ENCODE measurements at places on chromosomes 11 and 22.

DNA sequence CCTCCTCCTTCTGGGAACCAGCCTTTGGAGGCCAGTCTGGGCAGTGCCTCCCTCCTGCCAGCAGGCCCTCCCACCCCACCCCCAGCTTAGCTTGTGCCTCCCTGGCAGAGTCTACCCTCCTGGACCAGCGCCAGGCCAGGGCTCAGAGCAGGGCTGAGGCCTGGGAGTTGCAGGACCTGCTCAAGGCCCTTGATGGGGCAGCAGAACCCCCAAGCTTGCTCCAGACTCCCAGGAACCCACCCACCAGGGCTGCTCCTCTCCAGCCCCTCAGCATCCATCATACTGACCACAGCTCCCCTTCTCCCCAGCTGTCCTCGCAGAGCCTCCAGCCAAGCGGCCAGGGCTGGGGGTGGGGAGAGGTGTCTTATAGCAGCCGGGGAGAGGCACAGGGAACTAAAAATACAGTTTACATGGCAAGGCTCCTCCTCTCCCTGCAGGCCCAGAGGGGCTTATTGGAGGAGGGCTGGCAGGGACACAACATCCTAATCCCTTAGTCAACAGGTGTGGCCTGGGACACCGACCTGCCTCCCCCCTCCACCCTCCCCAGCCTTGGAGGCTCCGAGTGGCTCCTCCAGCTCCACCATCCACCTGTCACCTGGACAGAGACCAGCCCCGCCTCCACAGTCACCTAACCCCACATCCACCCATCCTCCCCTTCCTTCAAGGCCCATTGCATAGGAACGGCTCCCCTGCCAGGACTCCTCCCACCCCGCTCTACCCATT, 5.2 kb upstream of the MB start:
- DNase-seq, result no peak

DNA sequence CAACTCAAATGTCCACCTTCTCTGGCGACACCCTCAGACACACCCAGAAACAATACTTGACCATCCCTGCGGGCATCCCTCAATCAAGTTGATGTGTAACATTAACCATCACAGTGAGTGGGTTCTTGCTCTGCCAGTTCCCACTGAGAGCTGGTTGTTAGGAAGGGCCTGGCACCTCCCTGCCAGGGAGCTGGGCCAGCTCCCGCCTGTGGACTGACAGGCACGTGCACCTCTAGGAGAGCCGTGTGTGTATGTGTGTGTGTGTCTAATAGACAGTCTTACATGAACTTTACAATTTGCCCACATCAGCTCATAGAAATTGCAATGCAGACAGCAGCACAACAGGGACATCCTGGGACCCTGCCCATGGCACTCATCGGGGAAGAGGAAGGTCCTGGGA, 298.7 kb downstream of the SHANK2 start:
- no peak for DNase-seq

GRCh38 chr11:75193711-75194110, 42.8 kb downstream of the SLCO2B1 start:
- DNase-seq, result no peak

DNA sequence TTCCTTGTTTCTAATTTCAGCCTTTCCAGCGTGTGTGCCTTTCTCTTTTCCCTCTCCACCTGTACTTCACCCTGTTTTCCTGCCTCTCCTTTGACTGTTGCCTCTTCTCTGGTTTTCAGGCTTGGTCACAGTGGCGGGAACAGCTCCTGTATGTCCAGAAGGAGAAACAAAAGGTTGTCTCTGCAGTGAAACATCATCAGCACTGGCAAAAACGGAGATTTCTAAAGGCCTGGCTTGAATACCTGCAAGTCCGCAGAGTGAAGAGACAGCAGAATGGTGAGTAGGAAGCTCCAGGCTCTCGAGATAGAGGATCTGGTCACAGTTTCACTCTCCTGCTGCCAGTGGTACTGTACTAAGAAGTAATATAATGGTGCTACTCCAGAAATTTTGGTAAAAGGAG, 76.6 kb downstream of the SFI1 start:
- no peak for DNase-seq

DNA sequence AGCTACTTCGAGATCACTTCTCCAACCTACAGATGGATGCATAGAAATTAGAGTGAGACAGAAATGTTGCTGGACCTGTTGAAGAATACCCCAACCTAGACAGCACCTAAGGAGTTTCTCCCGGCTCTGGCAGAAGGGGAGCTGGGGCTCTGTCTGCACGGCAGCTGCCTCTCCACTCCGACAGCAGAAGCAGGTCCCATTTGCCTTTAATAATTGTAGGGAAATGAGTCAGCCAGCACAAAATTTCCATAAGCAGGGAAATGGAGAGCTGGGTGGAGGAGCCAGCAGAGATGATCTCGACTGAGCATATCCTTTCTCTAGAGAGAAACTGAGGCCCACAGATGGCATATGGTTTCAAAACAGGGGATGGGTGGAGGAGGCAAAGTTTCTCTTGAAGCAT, 80.1 kb downstream of the EFCAB6 start:
- DNase-seq, result no peak

- peak; percentile 48 for DNase-seq
Measured at GRCh38 chr11:128341280-128342248, 245.8 kb downstream of the ETS1 start.

- DNase-seq, result no peak
Measured at GRCh38 chr22:50299785-50300619, 7.4 kb downstream of the PLXNB2 start.

GRCh38 chr11:118016104-118016503, 29.9 kb downstream of the IL10RA start:
- DNase-seq, result no peak

- no peak for DNase-seq
Measured at GRCh38 chr11:35897019-35897418, 46.8 kb upstream of the LDLRAD3 start.

DNA sequence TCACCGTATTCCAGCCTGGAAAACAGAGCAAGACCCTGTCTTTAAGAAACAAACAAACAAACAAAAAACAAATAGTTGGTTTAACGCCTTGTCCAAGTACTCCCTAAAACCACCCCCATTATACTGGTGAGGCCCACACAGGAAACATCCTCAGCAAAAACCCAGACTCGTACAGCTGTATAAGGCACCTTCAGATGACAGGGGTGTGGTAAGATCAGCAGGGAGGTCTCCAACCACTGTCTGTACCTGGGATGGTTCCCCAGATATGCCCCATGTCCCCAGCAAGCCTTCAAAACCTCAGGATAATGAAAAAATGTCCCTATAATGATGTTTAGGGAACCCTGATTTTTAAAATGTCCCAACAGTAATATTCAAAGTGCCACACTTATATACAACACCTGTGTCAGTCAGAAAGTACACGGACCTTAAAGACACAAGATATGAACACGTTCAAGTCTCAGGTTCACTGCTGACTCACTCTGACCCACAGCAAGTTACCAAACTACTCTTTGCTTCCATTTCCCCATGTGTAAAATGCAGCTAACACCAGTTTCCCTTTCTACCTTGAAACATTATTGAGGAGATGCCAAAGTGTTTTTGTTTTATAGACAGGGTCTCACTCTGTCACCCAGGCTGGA, 9.3 kb downstream of the SF3A1 start:
- DNase-seq, result no peak

DNA sequence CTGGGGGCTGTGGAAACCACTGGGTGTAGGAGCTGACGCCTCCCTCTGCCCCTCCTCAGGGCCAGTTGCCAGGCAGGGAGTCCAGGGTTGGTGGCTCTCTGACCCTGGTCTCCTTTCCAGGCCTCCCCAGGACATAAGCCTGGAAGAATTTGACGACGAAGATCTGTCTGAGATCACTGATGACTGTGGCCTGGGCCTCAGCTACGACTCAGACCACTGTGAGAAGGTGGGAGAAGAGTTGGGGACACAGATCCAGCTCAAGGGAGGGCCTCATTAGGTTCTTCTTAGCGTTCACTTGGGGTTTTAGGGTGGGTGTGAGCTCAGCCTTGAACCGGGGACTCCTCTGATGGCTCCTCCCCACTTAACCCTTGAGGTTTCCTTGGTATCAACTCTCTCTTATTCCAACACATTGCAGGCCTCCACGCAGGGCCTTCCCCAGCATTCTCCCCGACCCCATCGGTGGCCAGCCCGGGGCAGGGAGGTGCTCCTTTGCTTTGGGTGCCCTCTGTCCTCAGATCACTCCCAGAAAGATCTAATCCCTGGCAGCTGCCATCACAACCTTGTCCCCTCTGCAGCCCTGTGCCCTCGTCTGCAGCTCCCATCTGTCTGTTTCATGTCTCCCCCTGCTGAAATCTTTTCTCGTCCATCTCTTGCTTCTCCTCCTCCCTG, 1.2 kb downstream of the MAPK8IP2 start:
- no peak for DNase-seq

GRCh38 chr22:28429711-28430110, 249.9 kb downstream of the TTC28 start:
- no peak for DNase-seq

DNA sequence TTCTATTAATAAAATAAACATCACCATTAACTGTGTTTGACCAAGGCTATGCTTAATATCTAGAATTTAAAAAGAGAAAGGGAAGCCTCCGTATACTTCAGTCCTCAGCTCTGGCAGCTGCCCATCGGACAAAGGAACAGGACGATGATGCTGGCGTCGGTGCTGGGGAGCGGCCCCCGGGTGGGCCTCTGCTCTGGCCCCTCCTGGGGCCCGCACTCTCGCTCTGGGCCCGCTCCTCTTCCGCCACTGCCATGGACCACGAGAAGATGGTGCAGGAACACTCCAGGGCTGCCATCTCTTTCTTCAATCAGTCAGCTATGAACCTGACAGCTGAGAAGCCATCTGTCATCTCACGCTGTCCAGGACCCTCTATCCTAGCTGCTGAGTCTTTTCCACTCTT, 25.3 kb downstream of the PDHX start:
- DNase-seq, result no peak

DNA sequence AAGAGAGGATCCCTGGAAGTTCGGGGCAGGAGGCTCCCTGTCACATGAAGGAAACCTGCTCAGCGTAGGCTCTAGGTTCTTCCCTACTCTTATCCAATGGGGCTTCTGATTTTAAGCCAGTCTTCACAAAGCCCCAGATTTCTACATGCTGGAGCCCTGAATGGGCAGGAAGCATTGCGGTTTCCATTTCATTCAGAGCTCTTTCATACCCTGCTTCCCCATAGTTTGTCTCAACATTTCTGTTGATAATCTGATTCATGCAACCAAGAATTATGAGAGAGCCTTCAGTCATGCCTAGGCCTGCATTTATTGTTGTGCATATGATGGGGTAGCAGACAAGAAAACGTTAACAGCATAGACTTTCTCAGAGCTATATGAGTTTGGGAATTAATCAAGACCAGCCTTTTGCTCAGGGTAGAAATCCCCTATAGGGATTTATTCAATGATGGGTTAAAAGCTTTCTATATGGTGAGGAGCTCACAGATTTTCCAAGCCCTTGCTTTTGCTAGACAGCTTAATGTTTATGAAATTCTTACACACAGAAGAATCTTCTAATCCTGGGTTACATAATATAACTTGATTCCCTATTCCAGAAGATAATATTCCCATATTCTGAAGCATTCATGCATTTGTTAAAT, 15.9 kb downstream of the OR51B4 start:
- no peak for DNase-seq

- DNase-seq, result peak; percentile 43
Measured at GRCh38 chr22:41447435-41448188, 1.0 kb upstream of the TOB2 start.

DNA sequence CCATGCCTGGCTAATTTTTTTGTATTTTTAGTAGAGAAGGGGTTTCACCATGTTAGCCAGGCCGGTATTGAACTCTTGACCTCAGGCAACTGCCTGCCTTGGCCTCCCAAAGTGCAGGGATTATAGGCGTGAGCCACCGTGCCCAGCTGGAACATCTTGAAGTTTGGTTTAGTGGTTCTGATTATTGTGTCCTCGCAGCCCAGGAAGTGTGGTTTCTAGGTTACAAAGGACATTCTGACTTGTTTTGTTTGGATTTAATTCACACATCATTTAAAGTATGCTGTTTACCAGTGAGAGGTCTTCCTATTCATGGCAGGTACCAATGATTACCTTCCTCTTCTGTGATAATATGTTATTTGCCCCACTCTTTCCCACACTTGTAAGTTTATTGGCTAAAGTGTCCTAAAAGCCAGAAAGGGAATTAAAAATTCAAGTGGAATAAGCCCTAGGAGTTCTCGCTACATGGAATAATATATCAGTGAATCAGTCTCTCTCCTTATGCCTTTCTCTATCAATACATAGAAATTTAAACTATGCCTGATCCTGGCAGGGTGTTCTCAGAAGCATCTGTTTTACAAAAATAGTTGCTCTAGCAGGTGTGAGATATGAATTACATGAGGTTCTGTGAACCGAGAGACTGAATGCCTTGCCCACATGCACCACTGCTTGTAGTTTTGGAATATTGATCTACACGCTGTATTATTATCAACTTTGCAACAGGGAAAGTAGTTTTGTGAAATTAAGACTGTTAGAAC, 263.1 kb downstream of the DDX10 start:
- no peak for DNase-seq

GRCh38 chr11:34405079-34405858, 33.5 kb upstream of the CAT start:
- DNase-seq, result no peak

GRCh38 chr11:67486481-67487195, 3.8 kb downstream of the AIP start:
- DNase-seq, result no peak

- DNase-seq, result no peak
Measured at GRCh38 chr11:32391956-32392553, 43.3 kb downstream of the WT1 start.

DNA sequence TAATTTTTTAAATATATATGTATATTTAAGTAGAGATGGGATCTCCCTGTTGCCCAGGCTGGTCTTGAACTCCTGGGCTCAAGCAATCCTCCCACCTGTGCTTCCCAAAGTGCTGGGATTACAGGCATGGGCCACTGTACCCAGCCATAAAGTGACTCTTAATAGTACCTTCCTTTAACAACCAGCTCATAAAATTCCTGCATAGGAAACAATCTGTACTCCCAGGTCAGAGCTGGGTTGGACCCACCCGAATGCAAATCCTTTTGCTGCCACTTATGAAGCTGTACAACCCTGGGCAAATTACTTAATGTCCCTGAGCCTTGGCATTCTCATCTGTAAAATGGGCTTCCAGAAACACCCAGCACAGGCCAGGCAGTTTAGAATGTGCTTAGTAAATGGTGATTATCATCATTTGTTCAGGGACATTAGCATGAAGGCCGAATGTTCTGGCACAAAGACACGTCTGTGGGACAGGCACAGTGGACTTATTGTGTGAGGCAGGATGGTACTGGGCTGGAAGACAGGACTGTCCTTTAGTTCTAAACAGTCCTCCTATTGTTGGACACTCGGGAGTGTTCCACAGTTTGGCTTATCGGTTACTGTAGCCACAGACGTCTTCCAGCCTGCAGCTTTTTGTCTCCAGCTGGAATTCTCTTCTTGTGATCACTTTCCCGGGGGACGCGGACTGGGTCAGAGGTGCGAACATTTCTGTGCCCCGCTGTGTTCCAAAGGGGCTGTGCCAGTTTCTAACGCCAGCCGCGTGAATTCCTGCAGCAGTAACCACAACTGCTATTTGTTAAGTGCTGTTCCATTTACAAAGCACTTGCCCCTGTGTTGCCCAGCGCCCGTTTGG, 6.0 kb downstream of the PDXP start:
- no peak for DNase-seq

- DNase-seq, result no peak
Measured at GRCh38 chr11:94151903-94152677, 23.4 kb downstream of the PANX1 start.

Measured in effector memory CD4-positive, alpha-beta T cell (primary cell).